Fibroblast of skin of right biceps (primary cell): ENCODE measurements at places on chromosomes 12 and 14.

DNA sequence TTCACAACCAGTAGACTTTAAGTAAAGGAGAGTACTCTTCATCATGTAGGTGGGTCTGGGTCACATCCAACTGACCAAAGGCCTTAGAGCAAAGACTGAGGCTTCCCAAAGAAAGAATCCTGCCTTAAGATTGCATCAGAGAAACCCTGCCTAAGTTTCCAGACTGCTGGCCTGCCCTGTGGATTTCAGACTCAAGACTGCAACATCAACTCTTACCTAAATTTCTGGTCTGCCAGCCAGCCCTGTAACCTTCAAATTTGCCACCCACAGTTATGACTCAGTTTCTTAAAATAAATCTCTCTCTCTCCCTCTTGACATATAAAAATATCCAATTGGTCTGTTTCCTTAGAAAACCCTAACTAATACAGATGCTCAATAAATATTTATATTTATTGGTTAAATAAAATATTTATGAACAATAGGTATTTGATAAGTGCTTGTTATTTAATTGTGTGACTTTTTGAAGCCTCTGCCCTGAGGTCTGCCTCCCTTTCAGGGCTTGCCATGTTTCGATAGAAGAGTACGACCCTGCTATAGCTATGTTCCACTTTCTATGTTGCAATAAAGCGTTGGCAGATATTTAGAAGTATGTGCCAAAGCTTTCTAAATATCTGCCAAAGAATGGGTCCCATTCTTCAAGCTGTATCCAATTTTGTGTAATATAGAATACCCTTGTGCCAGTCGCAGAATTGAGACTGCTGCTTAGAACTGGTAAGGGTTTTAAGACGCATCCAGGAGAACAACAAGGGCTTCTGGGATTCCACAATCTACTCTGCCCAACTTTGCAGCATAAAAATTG lies 65.7 kb downstream of the TMEM30B start:
- no peak for DNase-seq

- no peak for DNase-seq
Observed at GRCh38 chr12:65643171-65643570, 181.1 kb upstream of the HMGA2 start.

GRCh38 chr12:41293011-41293410 lies 104.9 kb downstream of the PDZRN4 start:
- no peak for DNase-seq

DNA sequence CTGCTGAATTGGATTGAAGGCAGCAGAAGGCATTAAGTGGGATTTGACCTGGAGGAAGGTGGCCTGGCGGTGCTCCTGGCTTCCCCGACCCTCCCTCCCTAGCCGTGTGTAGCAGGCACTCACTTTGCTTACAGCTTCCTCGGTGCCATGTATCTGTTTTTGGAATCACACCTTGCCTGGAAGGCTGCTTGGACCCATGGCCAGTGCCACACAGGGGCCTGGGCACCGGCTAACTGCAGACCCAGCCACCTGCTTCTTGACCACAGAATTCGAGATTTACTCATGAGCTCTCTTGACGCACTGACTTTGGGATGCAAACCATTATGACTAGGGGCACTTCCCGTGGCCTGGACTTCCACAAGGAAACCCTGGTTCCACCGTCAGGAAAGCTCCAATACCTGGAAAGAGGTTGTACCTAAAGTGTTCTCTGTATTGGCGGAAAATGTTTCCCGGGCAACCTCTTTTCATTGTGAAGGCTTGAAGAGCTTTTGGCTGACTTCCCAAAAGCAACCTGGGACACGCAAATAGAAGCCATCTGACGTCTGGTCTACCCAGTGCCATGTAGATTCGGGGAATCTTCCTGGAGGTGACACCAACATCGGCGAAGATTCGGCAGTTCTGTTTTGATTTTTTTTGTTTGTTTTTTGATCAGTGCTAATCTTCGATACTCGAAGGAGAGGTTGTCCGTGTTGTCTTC lies 125.6 kb upstream of the RTL1 start:
- no peak for DNase-seq

DNA sequence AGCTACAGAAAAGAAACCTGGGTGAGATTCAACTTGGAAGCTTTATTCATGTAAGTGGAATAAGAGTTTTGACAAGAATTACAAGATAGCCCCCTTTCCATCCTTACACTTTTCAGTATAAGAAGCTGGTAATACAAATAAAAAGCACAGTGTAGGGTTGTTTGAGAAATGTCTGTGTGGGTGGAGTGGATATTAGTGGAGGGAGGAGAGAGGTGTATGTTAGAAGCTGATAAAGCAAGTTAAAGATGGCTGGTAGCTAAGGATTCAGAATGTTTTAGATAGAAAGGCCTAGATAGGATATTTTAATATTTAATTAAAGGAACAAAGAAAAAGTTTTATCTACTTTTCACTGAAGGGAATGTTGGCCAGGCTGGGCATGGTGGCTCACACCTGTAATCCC lies 12.5 kb downstream of the CFAP54 start:
- DNase-seq = no peak

- peak; percentile 32 for DNase-seq
Observed at GRCh38 chr14:69685716-69686115, 74.3 kb downstream of the SUSD6 start.

DNA sequence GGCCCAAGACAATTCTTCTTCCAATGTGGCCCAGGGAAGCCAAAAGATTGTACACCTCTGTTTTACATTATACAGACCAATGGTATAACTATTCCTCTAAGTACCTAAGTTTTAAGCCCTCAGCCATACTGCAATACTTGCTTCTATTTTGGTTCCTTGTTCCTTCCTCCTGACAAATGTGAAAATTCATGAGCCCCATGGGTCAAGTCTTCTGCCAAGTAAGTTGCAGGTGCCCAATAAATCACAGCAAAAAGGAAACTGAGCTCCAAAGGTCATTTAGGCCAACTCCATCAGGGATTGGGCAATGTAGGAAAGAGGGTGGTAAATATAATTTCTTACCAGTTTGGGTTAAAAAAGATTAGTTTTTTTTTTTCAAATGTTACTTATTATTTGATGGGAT lies 57.7 kb upstream of the NPFF start:
- DNase-seq = no peak

DNA sequence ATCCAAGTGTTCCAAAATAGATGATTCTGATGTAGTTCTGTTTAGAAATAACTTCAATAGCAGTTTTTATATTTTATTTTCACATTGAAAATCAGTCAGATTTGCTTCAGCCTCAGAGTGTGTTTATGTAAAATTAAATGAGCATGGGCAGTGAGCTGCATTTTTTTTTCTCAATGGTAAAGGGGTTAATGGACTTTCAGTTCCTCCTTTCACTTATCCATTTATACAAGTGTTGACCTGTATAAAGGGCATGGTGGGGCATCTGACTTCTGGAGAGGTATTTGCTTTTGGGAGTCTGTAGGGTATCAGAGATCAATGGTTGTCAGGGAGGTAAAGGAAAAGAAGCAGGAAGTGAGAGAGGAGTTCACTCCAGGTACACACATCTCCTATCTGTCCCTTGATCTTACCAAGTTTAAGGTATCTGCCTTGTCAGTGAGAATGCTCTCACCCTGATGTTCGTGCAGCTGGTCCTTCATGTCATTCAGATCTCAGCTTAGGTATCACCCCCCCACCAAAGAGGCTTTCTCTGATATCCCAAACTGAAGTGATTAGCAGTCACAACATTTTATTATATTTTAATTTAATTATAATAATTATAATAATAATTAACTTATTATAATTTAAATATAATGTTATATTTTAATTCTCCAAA lies 181.6 kb upstream of the LMNTD1 start:
- DNase-seq = no peak

DNA sequence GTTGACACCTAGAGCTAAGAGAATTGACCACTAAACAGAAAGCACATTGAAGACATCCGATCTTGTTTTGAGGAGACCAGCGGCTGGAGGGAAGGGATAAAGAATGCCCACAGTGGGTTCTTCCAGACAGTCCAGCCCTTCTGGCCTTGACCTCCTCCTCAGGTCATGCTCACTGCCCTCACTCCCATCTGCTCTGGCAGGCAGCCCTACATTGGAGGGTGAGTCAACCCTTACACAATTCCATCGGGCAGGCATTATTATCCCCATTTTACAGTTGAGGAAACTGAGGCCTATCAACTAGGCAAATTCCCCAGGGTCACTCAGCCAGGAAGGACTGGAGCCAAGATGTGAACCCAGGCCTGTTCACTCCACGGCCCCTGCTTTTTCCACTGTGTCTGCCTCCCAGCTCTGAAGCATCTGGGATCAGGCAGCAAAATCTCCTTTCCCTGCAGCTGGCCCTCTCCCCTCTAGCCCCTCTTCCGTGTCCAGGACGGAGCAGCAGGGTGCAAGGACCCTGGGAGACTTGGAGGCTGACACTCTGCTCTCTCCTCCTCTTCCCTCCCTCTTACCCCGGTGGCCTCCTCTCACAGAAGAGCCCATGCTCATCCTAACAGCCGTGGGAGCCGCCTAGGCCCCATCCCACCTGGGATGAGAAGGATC lies 5.3 kb downstream of the SCNN1A start:
- no peak for DNase-seq

DNA sequence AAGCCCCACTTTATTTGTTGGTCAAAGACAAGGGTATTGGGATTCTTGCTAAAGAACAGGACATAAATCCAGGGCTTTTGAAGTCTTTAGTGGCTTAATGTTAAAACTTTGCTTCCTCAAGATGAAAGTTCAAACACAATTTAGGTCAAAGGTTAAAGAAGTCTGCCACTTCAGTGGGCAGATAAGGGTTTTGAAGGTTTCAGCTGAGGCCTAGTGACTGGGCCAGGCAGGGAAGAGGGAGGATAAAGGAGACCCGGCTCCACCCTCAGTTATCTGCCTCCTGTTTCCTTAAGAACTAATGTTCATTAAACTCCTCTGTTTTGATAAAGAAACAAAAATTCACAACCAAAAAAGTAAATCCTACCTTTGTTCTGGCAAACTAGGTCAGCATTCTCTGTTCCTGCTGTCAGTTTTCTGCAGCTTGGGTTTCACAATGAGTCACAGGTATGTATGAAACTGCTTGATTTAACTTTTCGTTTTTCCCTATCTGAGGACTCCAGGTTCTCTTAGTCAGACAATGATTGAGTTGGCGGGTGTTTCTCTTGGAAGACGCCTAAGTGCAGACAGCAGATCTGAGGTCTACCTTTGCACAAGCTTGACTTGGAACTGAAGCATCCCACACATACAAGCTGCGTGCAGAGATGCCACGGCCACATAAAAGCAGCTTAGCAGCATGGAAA lies 208.3 kb downstream of the EXOC5 start:
- DNase-seq = no peak

DNA sequence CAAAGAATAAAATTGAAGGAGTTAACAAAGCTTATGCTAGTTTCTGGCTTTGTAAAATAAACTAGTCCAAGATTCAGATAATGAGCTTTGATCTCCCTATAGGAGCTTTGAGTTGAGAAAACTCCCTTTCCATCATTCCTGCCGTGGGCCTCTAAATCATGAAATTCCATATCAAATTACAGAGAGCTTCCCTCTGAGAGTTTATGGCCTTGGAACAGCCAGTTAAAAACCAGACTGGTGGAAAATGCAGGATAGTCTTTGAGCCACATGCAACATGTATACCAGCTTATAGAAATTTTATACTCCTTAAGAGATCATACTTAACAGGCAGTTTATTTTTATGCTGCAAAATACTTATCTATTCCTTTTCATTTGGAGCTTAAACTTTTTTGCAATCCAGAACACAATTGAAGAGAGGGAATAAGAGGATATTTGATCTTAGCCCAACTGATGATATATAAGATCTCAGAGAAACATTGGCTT lies 175.8 kb upstream of the ATP2B1 start:
- peak; percentile 7 for DNase-seq

DNA sequence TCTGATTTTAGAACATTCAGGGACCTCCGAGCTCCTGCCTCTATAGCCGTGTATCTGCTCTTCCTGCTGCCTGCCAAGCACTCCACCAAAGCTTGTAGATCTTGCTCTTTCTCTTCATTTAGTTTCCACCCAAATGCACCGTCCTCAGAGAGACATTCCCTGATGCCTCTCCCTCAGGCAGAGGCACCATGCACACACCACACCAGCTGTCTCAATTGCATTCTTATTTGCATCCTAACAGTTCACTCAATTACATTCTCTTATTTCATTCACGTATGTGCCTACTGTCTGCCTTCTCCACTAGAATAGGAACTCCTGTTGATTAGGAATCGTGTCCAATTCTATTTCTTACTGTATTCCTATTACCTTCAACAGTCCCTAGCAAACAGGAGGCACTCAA lies 845.4 kb upstream of the TMEM132C start:
- DNase-seq = no peak

GRCh38 chr14:71497645-71498086 lies 434.6 kb upstream of the RGS6 start:
- DNase-seq = peak; percentile 60

- DNase-seq = peak; percentile 4
Observed at GRCh38 chr12:42946871-42947381, 357.4 kb upstream of the PRICKLE1 start.

GRCh38 chr14:38425324-38425976 lies 169.6 kb upstream of the CLEC14A start:
- no peak for DNase-seq

- no peak for DNase-seq
Observed at GRCh38 chr12:56385873-56386272, 23.2 kb upstream of the APOF start.

GRCh38 chr14:94176808-94177207 lies 2.7 kb downstream of the PPP4R4 start:
- no peak for DNase-seq

GRCh38 chr12:93056971-93057535 lies 128.0 kb upstream of the EEA1 start:
- DNase-seq = no peak

DNA sequence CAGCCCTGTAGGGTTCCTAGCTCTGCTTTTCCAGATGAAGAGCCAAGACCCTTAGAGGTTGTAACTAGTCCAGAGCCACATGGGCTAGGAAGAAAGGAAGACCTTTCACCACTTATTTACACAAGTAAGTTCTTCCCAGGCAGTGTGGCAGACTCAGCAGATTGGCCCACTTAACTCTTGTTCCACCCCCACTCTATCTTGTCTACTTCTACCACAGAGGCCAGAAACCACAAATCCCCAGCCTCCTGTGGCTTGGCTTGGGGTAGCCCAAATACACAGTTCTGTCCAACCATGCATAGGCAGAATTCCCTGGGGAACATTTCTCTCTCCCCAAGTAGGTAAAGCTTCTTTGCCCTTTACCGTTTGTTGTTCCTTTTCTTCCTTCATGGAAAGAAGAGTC lies 383.5 kb downstream of the RGS6 start:
- DNase-seq = no peak

GRCh38 chr12:52518574-52519386 lies 1.4 kb downstream of the KRT5 start:
- DNase-seq = no peak

- DNase-seq = peak; percentile 22
Observed at GRCh38 chr12:16027002-16027401, 115.9 kb downstream of the DERA start.

GRCh38 chr14:57748279-57748678 lies 117.6 kb downstream of the SLC35F4 start:
- no peak for DNase-seq
